Small intestine (tissue), 16 donors: ENCODE measurements at places on chromosomes 3 and 15.

DNA sequence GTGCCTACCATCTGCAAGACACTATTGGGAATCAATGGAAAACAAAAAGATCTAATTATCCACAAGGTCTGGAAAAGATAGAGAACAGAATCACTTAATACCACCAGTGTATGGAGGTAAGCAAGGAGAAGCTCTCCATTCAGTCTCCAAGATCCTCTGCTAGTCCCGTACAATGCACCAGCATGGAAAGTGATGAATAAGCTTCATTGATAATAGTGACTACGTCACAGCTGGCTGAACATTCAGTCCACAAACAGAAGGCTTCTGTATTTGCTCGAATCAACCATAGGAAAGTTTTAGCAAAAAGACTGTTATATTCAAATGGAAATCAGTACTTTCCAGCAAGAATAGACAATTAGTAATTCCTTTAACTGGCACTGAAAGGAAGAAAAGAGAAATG is 42.9 kb downstream of the IGSF11 start:
- DNase-seq: no peak

DNA sequence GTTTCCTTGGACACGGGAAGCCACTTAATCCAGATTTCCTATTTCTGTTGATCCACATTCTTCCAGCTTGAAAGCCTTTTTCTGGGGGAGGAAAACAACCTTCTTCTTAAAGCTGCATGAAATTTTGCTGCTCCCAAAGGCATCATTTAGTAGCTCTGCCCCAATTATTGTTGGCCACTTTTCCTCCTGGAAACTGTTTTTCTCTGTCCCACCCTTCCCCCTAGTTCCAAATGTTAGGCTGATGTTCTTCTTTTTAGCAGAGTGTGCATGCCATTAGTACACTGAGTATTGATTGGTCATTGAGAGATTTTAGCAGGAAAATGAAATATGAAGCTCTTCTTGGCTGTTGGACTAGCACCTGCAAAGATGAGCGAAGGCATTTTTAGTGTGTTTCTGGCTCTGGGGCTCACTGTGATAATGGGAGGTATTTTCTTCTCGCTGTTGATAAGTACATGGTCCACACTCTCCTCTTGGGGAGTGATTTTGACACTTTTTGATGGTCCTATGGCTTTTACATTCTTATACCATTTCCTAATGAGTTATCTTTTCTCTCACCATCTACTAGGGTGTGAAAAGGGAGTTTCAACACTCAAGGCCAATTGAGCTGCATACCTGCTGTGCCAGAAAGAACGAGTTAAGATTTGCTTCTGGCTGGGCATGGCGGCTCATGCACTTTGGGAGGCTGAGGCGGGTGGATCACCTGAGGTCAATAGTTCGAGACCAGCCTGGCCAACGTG is 200.5 kb downstream of the PTPRG start:
- DNase-seq: no peak

- DNase-seq: peak; percentile 78
These were observed 85.2 kb upstream of the PPIB start for GRCh38 chr15:64247906-64248541.

DNA sequence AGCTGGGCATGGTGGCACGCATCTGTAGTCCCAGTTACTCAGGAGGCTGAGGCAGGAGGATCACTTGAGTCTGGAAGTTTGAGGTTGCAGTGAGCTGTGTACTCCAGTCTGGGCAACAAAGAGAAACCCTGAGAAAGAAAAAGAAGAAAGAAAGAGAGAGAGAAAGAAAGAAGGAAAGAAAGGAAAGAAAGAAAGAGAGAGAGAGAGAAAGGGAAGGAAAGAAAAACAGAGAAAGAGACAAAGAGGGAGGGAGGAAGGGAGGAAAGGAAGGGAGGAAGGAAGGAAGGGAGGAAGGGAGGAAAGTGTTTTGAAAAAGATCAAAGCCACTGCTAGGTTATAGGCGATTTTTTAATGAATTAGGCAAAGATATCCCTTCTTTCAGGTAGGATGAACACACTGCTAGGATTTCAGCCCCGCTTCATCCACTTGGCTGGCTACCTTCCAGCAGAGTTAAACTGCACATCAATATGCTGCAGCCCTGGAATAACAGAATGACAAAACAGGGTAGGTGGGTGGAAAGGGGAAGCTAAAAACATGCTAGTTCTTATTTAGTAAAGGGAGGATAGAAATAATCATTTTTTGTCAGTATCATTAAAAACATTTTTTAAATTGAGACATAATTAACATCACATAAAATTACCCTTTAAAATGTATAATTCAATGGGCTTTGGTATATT is 12.8 kb upstream of the PPARG start:
- no peak for DNase-seq

GRCh38 chr3:48273594-48274211 is 32.8 kb downstream of the ZNF589 start:
- DNase-seq: peak; percentile 76

DNA sequence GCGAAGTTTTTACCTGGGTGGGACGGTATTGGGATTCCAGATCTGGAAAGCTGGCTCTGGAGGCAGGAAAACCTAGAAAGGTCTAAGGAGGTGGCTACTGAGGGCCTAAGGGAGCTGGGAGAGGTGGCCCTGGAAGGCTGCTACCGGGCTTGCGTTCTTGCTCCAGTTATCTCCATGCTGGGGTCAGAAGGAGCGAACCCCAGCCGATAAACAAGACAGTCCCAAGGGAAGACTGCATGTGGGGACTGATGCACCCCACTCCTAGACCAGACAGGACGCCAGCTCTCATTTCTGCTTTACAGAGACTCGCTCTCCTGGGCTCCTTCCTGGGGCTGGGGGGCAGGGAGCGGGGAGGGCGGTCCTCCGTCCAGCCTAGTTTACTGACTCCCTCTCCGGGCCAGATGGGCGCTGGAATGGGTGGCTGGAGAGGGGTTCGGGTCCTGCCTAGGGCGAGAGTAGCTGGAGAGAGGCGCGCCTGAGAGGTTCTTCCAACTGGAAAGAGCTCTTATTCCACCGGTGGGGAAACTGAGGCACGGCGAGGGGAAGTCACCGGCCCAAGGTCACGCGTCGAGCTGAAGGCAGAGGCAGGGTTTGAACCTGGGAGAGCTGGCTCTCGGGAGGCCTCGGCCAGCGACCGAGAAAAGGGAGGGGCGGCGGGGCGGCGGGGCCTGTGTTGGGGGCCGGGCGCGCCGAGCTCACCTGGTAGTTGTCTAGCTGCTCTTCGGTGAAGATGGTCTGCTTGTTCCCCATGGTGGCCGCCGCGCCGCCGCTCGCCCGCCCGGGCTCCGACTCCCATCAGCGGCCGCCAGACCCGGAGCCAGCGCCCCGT is 565 bp downstream of the CIB2 start:
- peak; percentile 47 for DNase-seq

GRCh38 chr3:190105876-190106275 is 14.8 kb downstream of the P3H2 start:
- no peak for DNase-seq

DNA sequence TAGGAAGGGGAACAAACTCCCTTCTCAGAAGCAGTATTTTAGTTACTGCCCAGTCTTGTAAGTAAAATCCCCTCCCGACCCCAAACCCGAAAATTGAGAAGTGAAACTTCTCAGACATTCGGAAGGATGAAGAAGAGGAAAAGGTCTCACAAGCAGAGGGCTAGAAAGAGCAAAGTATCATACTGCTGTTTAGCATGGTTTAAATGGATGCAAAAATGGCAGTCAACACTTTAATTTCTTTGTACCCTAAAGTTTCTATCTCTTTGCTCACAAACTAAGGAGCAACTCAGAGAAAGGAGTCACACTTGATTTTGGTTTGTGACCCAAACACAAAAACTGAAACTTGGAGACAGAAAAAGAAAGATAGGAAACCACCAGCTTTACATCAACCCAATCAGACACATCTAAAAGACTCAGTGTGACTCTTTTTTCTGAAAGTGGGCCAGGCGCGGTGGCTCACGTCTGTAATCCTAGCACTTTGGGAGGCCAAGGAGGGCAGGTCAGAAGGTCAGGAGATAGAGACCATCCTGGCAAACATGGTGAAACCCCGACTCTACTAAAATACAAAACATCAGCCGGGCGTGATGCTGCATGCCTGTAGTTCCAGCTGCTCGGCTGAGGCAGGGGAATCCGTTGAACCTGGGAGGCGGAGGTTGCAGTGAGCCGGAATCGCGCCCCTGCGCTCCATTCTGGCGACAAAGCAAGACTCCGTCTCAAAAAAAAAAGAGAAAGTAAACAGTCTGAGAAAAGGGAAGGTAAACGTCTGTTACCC is 63.2 kb upstream of the ATP11B start:
- DNase-seq: no peak

- no peak for DNase-seq
These were observed 44.3 kb upstream of the PYGO1 start for GRCh38 chr15:55632434-55632833.

DNA sequence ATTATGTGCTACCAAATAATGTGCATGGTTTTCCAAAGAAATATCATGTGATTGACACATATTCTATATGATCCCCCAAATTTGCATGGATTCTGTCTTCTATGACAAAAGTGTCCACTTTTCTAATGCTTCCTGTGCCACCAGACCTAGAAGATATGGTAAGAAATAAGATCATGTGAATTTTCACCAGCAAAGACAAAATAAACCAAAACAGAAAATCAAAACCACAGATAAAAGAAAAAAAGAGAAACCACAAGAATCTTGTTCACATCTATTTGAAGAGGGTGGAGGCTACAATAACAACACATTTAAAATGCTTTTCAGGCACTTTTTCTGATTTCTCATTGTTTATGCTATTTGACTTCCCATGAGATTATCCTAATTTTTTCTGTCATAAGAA is 303.4 kb downstream of the DIPK2A start:
- no peak for DNase-seq

- peak; percentile 11 for DNase-seq
These were observed 933 bp downstream of the DZIP1L start for GRCh38 chr3:138114431-138114918.

DNA sequence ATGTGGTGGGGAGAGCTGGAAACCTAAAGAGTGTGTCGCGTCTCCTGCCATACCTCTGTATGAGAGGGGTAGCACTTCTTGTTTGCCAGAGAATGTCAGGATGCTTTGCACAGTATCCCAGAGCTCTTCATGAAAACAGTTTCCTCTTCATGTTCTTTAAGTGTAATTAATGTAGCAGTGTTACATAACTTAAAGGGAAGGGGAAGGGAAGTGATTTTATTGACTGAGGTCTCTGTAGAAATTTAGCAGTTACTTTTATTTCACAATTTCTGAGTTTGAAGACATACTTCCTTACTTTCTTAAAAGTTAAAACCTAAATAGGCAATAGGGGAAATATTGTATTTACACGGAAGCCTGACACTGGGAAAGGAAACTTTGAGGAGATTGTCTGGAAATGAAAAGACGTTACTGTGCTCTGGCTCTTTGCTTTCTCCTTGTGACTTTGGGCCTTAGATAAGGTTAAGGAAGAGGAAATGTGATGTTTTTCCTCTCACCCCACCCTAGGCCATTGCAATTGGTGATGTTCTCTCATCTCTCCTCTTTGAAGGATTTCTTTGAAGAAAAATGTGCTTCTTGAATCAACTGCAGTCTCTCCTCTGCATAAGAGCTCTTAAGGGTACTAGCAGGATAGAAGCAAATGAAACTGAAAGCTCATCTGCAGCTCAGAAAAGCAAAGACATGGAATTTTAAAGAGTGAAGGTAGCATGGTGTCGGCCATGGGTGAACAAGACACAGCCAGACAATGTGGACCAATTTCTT is 6.0 kb downstream of the NXPE3 start:
- no peak for DNase-seq

DNA sequence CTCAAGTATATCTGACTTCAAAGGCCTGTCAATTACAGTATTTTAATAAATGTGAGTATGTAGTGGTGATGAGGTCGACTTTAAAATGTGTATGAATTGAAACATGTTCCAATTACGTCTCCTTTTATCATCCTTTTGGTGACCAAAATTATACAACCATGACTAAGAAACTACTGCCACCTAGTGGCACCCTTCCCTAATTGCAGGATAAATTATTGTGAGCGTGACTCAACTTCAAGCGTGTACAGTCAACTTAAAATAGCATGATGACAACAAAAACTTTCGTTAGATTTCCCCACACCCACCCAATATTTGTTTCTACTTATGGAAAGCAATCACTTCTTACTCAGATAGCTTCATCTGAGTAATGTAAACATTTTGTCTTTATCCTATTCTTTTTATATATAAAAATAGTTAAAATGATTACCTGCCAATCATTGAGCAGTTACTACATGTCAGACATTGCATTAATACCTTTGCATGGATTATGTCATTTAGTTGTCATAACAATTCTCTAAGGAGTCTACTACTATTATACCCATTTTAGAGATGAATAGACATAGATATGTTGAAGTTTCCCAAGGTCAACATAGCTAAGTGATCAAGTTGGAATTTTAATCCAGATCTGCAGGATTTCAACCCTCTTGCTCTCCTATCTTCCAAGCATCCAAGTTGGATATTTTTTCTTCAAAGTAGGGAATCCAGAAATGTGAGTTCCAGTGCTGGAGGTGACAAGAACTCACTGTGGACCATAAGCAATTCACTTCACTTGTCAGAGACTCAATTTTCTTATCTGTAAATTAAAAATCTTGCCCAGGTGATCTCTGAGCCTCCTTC is 106.0 kb downstream of the MEX3B start:
- DNase-seq: peak; percentile 45

DNA sequence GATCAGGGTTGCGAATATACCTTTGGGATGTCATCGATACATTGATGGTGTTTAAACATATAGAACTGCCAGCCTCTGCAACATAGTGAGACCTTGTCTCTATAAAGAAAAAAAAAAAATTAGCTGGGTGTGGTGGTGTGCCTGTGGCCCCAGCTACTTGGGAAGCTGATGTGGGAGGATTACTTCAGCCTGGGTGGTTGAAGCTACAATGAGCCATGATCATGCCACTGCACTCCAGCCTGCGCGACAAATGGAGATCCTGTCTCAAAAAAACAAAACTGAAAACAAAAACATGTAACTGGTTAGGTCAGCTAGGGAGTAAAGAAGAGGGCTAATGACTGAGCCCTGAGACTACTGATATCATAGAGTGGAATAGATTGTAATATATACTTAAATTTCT is 30.7 kb upstream of the MGA start:
- DNase-seq: no peak

DNA sequence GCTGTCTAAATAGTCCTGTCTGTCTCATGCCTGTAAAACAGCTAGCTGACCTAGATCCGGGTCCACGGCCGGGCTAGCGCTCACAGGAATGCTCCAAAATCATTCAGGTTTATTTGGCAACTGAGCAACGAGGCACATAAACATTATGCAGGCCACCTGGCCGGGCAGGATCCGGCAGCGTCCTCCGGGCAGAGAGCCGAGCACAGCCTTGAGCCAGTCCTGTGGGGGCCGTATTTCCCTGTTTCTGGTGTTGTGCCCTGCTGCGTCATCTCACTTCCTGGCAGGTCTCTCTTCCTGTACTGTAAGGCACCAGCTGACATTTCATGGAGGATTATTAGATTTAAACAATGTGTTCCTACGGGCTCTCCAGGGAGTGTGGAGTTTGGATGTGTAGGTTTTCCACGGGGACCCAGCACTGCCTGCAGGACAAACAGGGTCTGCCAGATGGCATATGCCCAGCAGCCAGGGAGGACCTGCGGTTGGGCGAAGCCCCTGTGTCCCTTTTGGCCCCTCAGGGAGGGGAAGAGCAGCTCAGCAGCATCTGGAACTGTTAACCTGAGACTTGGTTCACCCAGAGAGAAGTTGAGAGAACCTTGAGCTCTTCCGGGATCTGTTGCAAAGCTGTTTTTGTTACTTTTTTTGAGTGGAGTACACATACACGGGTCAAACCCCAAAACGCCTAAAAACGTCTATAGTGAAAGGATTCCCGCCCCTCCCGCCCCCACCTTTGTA is 16.6 kb upstream of the LRRK1 start:
- peak; percentile 49 for DNase-seq

- no peak for DNase-seq
These were observed 120.3 kb upstream of the SUCLG2 start for GRCh38 chr3:67774676-67775075.
